ENCODE measurements at places on chromosomes 16 and 17. TPM values are rescaled to one million over a fixed set of nuclear protein-coding genes. Genes with fewer than 3 reads are reported as not detected.

DNA sequence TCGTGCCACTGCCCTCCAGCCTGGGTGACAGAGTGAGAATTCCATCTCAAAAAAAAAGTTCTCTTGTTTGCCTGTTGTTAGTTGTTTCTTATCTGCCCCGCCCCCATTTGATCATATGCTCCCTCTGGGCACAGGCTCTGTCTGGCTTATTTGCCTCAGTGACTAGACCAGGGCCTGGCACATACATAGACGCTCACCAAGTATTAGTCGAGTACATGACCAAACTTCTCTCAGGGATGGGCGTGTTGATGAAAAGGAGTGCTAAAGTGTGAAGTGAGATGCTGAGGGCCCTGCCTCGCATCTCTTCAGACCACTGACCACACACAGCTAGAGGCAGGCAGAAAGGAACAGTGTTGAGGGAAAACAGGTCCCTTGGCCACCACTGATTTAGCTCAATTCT is 3.3 kb upstream of the HELZ start:
- no peak for DNase-seq

TMEM100 gene
- total RNA-seq, result 0.60 TPM

DNA sequence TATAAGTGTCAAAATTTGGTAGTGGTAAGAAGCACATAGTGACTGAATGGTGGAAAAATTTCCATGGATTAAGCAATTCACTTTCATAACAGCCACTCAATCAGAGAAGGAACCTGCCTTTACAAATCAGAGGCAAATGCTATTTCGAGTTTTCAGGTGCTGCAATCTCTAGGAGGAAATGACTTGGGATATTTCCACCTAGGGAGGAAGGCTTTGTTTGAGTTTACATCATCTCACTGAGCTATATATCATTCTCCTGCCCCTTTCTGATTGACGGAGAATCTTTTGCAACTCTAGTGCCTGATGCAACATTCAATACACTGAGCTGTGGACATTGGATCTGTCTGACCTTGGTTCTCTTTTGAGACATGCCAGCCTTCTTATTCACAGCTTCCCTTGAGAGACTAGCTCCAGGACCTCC is 26.3 kb downstream of the MARCHF10 start:
- no peak for DNase-seq

DNA sequence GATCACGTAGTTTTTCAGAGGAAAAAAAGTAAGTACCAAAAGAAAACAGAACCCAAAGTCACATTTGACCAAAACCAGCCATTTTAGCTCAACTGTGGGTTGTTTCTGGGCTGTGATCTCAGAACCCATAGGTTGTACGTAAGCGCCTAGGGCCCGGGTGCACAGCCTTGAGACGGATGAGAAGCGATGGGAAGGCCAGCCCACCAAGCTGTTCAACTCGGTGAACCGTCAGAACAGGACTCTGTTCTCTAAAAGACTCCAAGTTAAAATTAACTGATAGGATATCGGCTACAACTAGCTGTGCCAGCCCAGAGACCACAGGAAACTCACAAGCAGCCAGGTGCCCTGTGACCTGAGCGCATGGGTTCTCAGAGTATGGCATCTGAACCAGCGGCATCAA is 28.3 kb downstream of the USP22 start:
- no peak for DNase-seq
